ENCODE measurements at places on chromosomes 11 and 22. TPM values are rescaled to one million over a fixed set of nuclear protein-coding genes. Genes with fewer than 3 reads are reported as not detected.

DNA sequence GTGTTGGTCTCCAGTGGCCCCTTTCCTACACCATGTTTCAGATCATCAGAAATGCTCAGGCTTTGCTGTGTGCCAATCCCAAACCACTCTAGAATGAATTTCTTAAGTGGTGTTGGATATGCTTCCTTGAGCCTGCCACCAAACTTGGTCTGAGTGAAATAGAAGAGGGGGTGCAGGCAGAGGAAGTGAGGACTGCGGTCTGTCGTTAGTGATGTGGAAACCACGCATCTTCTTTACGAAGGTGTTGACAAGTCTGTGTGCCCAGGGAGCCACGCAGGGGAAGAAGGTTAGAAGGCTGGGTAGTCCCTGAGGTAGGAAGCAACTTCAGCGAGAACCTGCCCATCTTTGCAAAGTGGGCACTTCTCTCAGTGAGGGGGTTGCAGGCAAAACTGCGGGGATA is 187.4 kb upstream of the NAV2 start:
- no peak overlapping the region for H3K27ac ChIP-seq
- no peak for DNase-seq
- H3K27me3 ChIP-seq, result no peaks in the 10 kb centered on the region
- no peak overlapping the region for H3K4me3 ChIP-seq
- no peaks in the 10 kb centered on the region for H3K4me1 ChIP-seq
- H3K36me3 ChIP-seq, result no peaks in the 10 kb centered on the region

The CAVIN3 gene
- 71.8 TPM for total RNA-seq

DNA sequence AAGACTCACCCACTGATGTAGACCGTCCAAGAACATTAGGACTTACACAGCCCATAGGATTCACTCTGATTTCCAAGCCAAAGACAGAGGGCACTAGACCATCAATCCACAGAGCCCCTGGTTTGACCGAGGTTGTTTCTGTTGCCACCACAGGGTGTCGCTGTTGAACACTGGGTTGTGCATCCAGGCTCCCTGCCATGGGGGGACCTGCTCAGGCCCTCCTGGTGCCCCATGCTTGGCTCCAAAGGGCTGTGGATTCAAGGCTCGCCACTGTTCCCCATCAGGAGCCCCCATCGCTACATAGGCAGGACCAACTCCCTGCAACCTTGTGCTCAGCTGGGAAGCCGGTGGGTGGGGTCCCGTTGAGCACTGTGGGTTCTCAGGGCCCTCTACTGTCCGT is 128.0 kb upstream of the ANO1 start:
- no peak overlapping the region for H3K4me3 ChIP-seq
- no peaks in the 10 kb centered on the region for H3K27me3 ChIP-seq
- H3K4me1 ChIP-seq, result no peaks in the 10 kb centered on the region

The NCR3LG1 gene
- total RNA-seq, result 5.2 TPM

GRCh38 chr11:35324981-35325380 is 94.4 kb downstream of the SLC1A2 start:
- H3K27ac ChIP-seq, result no peak overlapping the region
- no peak for DNase-seq
- no peak overlapping the region for H3K4me3 ChIP-seq
- H3K4me1 ChIP-seq, result no peaks in the 10 kb centered on the region
- H3K27me3 ChIP-seq, result no peaks in the 10 kb centered on the region
- H3K36me3 ChIP-seq, result no peaks in the 10 kb centered on the region

DNA sequence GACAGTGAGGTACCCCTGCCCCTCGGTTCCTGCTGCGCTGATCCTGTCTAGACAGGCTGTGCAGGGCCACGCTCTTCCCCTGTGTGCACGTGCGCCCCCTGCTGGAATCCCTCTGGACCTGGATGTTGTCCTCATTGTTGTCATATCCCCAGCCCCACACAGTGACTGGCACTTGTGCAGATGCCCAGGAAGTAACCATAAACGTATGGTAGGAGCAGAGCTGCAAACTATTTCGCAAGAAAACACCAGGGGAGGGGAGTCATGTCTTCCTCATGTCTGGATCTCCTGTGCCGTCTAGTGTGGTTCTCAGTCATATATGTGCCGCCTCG is 114.7 kb downstream of the CRYBB2 start:
- no peaks in the 10 kb centered on the region for H3K4me1 ChIP-seq
- H3K27me3 ChIP-seq, result no peaks in the 10 kb centered on the region
- H3K4me3 ChIP-seq, result no peak overlapping the region
- no peak overlapping the region for H3K27ac ChIP-seq

- H3K27ac ChIP-seq, result no peak overlapping the region
- no peaks in the 10 kb centered on the region for H3K4me1 ChIP-seq
- H3K36me3 ChIP-seq, result no peaks in the 10 kb centered on the region
- H3K27me3 ChIP-seq, result no peaks in the 10 kb centered on the region
- no peak overlapping the region for H3K4me3 ChIP-seq
These were observed 19.7 kb upstream of the SLC25A1 start for GRCh38 chr22:19197997-19198865.

The MUC6 gene
- total RNA-seq, result not detected

DNA sequence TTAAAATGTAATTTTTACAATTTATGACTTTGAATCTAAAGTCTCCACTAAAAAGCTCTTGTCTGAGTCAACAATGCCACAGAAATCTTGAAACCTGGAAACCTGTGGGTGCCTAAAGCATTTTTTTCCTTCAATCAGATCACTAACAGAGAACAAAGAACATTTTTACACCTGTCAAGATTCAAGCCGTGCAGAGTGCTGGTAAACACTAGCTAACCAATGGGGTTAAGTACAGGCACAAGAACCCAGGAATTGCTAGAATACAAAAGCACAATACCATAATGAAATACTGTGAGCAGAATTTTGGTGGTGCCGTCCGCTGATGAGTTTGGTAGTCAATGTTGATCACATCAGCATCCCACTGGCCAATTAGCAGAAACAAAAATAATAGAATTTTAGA is 380.3 kb upstream of the PITPNB start:
- no peak overlapping the region for H3K4me3 ChIP-seq
- peaks cover 7% of the 10 kb centered on the region for H3K4me1 ChIP-seq
- DNase-seq, result no peak
- H3K27me3 ChIP-seq, result no peaks in the 10 kb centered on the region
- no peaks in the 10 kb centered on the region for H3K36me3 ChIP-seq

DNA sequence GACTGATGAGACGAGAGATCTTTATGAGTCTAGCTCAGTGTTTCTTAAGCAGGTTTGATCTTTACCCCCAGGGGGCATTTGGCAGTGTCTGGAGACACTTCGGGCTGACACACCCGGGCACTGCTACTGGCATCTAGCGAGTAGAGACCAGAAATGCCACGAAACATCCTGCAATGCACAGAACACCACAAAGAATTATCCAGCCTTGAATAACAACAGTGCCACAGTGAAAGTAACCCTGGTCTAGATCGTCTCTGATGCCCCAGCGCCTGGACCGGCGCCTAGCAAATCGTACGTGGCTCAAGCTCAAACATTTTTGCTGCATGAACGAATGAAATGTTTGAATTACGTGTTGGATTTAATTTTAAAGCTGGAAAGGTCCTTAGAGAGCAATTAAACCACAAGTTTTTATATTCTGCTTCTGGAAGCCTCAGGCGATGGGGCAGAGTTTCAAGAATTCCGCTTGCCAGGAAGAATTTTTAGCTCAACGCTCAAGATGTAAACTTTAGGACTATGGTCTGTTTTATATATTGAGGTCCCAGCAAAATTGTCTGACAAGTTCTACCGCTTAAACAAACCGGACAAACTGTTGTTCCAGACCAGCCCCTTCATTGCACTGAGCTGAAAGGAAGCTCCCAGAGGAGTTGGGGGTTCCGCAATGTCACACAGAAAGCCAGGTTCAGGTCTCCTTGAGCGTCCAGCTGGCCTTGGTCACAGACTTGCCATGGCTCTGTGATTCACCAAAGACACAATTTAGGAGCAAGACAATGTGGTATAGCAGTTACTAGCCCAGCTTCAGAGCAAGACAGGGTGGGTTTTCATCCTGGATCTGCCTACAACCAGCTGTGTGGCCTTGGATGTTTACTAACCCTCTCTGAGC is 44.2 kb upstream of the SMTN start:
- H3K27me3 ChIP-seq, result no peaks in the 10 kb centered on the region
- H3K36me3 ChIP-seq, result no peaks in the 10 kb centered on the region
- no peaks in the 10 kb centered on the region for H3K4me1 ChIP-seq
- DNase-seq, result peak; percentile 38
- no peak overlapping the region for H3K4me3 ChIP-seq

GRCh38 chr11:31643857-31644256 is 134.3 kb downstream of the ELP4 start:
- no peak overlapping the region for H3K4me3 ChIP-seq
- DNase-seq, result peak; percentile 42
- H3K36me3 ChIP-seq, result no peaks in the 10 kb centered on the region
- no peak overlapping the region for H3K27ac ChIP-seq
- H3K4me1 ChIP-seq, result no peaks in the 10 kb centered on the region
- H3K27me3 ChIP-seq, result no peaks in the 10 kb centered on the region

DNA sequence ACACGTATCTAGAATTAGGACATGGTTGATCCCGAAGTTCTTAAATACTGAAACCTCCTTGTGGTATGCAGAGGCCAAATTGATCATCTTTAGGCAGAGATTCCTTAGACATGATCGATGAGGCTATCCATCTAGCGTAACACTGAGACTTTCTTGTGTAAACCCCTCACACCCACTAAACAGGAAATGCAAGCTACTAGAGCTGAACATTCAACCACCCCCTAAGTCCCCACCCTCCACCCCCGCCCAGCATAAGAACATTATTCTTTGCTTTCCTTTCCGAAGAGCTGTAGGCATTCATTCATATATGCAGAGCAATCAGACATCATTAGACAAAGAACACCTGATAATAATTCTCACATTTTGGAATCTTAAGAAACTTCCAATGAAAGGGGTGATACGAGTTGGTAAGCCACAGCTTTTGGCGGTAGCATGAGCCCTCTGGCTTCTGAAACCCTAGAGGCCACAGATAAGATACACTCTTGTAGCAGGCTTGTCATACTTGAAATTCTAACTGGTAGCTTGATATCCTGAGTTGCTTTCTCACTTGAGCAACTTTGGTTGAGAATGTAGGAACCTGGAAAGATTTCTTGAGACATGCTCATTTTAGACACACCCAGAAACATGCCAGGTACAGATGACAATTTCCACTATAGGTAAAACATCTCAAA is 42.2 kb downstream of the FLI1 start:
- peaks cover 6% of the 10 kb centered on the region for H3K4me1 ChIP-seq
- H3K27me3 ChIP-seq, result peaks cover 67% of the 10 kb centered on the region
- no peak overlapping the region for H3K4me3 ChIP-seq
- H3K27ac ChIP-seq, result no peak overlapping the region
- no peaks in the 10 kb centered on the region for H3K36me3 ChIP-seq

The OR51B2 gene
- total RNA-seq, result not detected

- peak; percentile 54 for DNase-seq
- no peak overlapping the region for H3K4me3 ChIP-seq
These were observed 37.7 kb downstream of the EIF4ENIF1 start for GRCh38 chr22:31451709-31452571.

The OR10A2 gene
- total RNA-seq, result not detected

GRCh38 chr11:70230840-70231710 is 28.0 kb downstream of the FADD start:
- no peak overlapping the region for H3K4me3 ChIP-seq
- no peak for DNase-seq
- H3K4me1 ChIP-seq, result no peaks in the 10 kb centered on the region
- peak overlapping the region; percentile 45 for H3K27ac ChIP-seq
- no peaks in the 10 kb centered on the region for H3K36me3 ChIP-seq
- no peaks in the 10 kb centered on the region for H3K27me3 ChIP-seq

DNA sequence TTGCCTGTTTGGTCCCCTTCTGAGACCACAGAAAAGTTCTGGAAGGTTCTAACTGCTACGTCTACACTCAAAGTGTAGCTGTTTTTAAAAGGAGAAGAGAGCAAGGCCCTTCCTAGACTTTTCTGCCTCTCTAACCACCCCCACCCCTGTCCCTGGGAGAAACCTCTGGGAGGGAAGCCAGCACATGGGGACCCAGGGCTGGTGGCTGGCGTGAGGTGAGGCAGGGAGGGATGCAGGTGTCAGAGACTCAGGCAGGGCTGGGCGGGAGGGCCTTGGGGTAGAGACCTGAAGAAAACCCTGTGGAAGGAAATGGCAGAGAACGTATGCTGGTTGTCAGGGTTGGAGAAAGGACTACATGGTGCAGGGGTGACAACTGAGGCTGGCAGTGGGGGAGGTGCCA is 26.7 kb downstream of the ARRB1 start:
- H3K4me1 ChIP-seq, result no peaks in the 10 kb centered on the region
- no peak overlapping the region for H3K27ac ChIP-seq

- no peak overlapping the region for H3K4me3 ChIP-seq
- H3K27me3 ChIP-seq, result no peaks in the 10 kb centered on the region
- H3K36me3 ChIP-seq, result no peaks in the 10 kb centered on the region
- peaks cover 10% of the 10 kb centered on the region for H3K4me1 ChIP-seq
These were observed 67.7 kb upstream of the SORL1-AS1 start for GRCh38 chr11:121520243-121521144.

GRCh38 chr11:18054511-18055103 is 8.5 kb upstream of the TPH1 start:
- no peaks in the 10 kb centered on the region for H3K27me3 ChIP-seq
- no peak overlapping the region for H3K4me3 ChIP-seq
- no peak overlapping the region for H3K27ac ChIP-seq
- DNase-seq, result no peak
- H3K36me3 ChIP-seq, result no peaks in the 10 kb centered on the region

The GANAB gene
- 110 TPM for total RNA-seq

The UBTFL1 gene
- total RNA-seq, result not detected

GRCh38 chr11:134763030-134763388 is 351.0 kb upstream of the B3GAT1 start:
- no peak overlapping the region for H3K4me3 ChIP-seq
- H3K27ac ChIP-seq, result no peak overlapping the region
- H3K27me3 ChIP-seq, result no peaks in the 10 kb centered on the region
- no peaks in the 10 kb centered on the region for H3K4me1 ChIP-seq

- peak; percentile 29 for DNase-seq
- H3K27ac ChIP-seq, result no peak overlapping the region
- H3K4me1 ChIP-seq, result peaks cover 3% of the 10 kb centered on the region
- H3K4me3 ChIP-seq, result no peak overlapping the region
These were observed 6.0 kb downstream of the P2RX6 start for GRCh38 chr22:21020802-21021429.

GRCh38 chr11:78664636-78665035 is 90.0 kb upstream of the NARS2 start:
- no peaks in the 10 kb centered on the region for H3K27me3 ChIP-seq
- H3K4me3 ChIP-seq, result no peak overlapping the region
- H3K36me3 ChIP-seq, result peaks cover 10% of the 10 kb centered on the region
- no peak overlapping the region for H3K27ac ChIP-seq
- H3K4me1 ChIP-seq, result no peaks in the 10 kb centered on the region

GRCh38 chr22:48700566-48701295 is 1126.9 kb downstream of the BRD1 start:
- no peak overlapping the region for H3K4me3 ChIP-seq
- no peak for DNase-seq
- H3K27ac ChIP-seq, result no peak overlapping the region
- no peaks in the 10 kb centered on the region for H3K27me3 ChIP-seq
- no peaks in the 10 kb centered on the region for H3K36me3 ChIP-seq

The CASP4 gene
- not detected for total RNA-seq

- H3K27me3 ChIP-seq, result no peaks in the 10 kb centered on the region
- no peak overlapping the region for H3K4me3 ChIP-seq
- no peaks in the 10 kb centered on the region for H3K36me3 ChIP-seq
- H3K27ac ChIP-seq, result no peak overlapping the region
- H3K4me1 ChIP-seq, result no peaks in the 10 kb centered on the region
- DNase-seq, result no peak
These were observed 27.8 kb downstream of the WEE1 start for GRCh38 chr11:9601037-9601875.

Data from cardiac muscle cell (in vitro differentiated cells and primary cell).